ENCODE measurements at places on chromosomes 12 and 14.

GRCh38 chr14:81273961-81274575, 53.3 kb upstream of the GTF2A1 start:
- peaks cover 72% of the 10 kb centered on the region for H3K27me3 ChIP-seq
- H3K36me3 ChIP-seq = no peaks in the 10 kb centered on the region
- ATAC-seq = no peak
- H3K4me1 ChIP-seq = peaks cover 16% of the 10 kb centered on the region
- no peak overlapping the region for H3K27ac ChIP-seq
- H3K4me3 ChIP-seq = no peak overlapping the region

GRCh38 chr12:53063708-53064612, 14.1 kb downstream of the TNS2 start:
- peaks cover 10% of the 10 kb centered on the region for H3K4me1 ChIP-seq
- H3K27me3 ChIP-seq = no peaks in the 10 kb centered on the region
- no peak overlapping the region for H3K4me3 ChIP-seq
- ATAC-seq = no peak
- H3K27ac ChIP-seq = no peak overlapping the region
- peaks cover 43% of the 10 kb centered on the region for H3K36me3 ChIP-seq

GRCh38 chr12:112401903-112402498, 7.4 kb downstream of the RPL6 start:
- ATAC-seq = no peak
- H3K4me1 ChIP-seq = peaks cover 12% of the 10 kb centered on the region
- no peaks in the 10 kb centered on the region for H3K27me3 ChIP-seq
- no peak overlapping the region for H3K4me3 ChIP-seq
- H3K36me3 ChIP-seq = peaks cover 23% of the 10 kb centered on the region
- H3K27ac ChIP-seq = no peak overlapping the region

GRCh38 chr12:82942991-82943401, 256.3 kb downstream of the TMTC2 start:
- H3K36me3 ChIP-seq = peaks cover 6% of the 10 kb centered on the region
- ATAC-seq = no peak
- no peak overlapping the region for H3K4me3 ChIP-seq
- no peak overlapping the region for H3K27ac ChIP-seq
- no peaks in the 10 kb centered on the region for H3K27me3 ChIP-seq

Measured in stimulated activated memory B cell treated with anti-CD40 and anti-IgM and Interleukin-4, amounts not matched to agents 10 μg/mL and 1 μg/mL and 100 μg/mL, for 72 hours (primary cell).